Activated CD4-positive, alpha-beta T cell treated with anti-CD3 and anti-CD28 coated beads, Interleukin-2, amount 50 U/mL, for 4 hours (primary cell): ENCODE measurements at places on chromosomes 16 and 17.

- no peak for DNase-seq
These were observed 32.0 kb upstream of the IL34 start for GRCh38 chr16:70614208-70614951.

- DNase-seq, result no peak
These were observed 46.2 kb downstream of the CYB561 start for GRCh38 chr17:63399856-63400255.

- DNase-seq, result no peak
These were observed 11.1 kb downstream of the TLE7 start for GRCh38 chr16:71430744-71431143.

- DNase-seq, result no peak
These were observed 1131.0 kb upstream of the GOT2 start for GRCh38 chr16:59864981-59865666.

GRCh38 chr16:4051591-4051990 is 64.7 kb downstream of the ADCY9 start:
- DNase-seq, result no peak

GRCh38 chr16:82016263-82016662 is 5.0 kb upstream of the SDR42E1 start:
- DNase-seq, result no peak

DNA sequence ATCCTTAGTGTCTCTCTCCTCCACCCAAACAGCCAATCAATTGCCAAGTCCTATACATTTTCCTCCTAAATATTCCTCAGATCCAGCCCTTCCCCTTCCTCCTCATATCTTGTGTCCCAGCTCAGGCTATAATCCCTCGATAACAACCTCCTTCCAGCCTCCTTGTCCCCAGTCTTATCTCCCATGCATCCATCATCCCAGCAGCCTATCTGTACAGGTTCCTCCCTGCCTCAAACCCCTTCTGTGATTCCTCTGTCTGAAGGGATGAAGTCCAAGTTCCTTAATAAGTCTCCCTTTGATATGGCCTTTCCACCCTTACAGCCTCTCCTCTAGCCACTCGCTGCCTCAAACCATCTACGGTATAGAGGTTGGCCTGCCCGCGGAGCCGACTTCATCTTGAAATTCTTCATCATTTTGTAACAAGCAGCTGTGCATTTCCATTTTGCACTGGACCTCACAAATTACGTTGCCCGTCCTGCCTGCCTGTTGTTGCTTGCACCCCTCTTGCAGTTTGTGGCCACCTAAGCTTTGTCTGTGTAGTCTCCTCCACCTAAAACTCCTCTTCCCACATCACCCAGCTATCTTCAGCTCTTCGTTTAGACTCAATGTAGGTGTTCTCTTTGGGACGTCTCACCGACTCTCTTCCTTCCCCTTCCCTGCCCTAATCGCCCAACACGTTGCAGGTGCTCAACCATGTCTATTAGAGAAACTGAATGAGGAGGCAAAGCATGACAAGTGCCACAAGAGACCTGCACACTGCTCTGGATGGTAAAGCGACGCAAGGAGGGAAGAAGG is 786 bp upstream of the CDK5RAP3 start:
- no peak for DNase-seq

DNA sequence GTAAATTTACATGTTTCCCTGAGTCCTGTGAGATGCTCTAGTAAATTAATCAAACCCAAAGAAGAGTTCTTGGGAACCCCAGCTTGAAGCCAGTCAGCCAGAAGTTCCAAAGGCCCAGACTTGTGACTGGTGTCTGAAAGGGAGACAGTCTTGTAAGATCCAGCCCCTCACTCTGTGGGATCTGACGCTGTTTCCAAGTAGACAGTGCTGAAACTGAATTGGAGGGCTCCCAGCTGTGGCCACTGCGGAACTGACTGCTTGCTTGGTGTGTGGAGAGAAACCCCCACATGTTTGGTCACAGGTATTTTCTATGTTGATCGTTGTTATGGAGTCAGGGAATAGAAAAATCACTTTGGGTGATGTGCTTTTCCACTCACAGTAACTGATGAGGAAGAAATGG is 5.5 kb upstream of the CDRT4 start:
- DNase-seq, result no peak

DNA sequence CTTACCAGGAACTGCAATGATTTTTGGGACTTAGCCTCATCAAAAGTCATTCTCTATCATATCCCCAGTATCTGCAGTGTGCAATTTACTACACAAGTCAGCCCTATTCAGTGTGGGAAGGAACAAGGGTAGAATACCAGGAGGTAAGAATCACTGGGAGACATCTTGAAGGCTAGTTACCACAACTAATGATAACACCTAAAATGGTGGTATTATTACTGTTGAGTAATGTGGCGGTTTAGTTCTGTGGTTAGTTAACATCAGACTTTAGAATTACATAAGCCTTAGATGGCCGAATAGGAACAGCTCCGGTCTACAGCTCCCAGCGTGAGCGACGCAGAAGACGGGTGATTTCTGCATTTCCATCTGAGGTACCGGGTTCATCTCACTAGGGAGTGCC is 567.9 kb upstream of the CDH11 start:
- DNase-seq, result no peak

DNA sequence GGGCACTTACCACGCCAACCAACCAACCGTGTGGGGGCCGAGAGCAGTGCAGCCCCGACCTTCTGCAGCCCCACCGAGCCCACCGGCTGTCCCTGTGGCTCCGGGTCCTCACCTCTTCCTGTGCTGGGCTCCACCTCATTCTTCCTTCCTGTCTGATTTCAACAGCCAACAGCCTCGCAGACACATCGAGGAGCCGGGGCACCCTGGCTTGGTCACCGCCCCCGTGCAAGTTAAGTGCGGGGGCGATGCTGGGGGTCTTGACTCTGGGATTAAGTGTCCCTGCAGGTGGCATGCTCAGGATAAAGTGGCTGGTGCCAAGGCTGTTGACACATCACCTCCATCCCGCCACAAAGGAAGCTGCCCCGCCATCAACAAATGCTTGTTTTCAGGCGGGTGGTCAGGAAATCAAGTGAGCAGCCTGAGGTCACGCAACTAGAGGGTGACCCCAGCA is at the start of gene NLRC3:
TSS of gene NLRC3 (minus strand) at position 102 of the 451 bp plus-strand sequence. CDS start 12,367 bp downstream, outside the sequence.
- DNase-seq, result peak; percentile 26

DNA sequence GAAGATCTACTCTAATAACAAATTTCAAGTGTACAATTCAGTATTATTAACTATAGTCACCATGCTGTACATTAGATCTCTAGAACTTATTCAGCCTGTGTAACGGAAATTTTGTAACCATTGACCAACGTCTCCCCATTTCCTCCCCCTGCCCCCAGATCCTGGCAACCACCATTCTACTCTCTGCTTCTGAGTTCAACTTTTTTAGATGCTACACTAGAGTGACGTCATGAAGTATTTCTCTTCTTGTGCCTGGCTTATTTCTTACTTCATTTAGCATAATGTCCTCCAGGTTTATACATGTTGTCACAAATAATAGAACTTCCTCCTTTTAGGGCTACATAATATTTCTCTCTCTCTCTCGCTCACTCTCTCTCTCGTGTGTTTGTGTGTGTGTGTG is 157.5 kb downstream of the ANKFN1 start:
- DNase-seq, result no peak

- no peak for DNase-seq
These were observed 1.4 kb upstream of the SETD6 start for GRCh38 chr16:58513874-58514273.

- DNase-seq, result no peak
These were observed 348 bp downstream of the MPP2 start for GRCh38 chr17:43906951-43907424.

- DNase-seq, result no peak
These were observed 58.2 kb downstream of the CYLD start for GRCh38 chr16:50800074-50800473.

GRCh38 chr16:50696575-50697420 is 3.4 kb downstream of the NOD2 start:
- DNase-seq, result peak; percentile 35

- no peak for DNase-seq
These were observed 46.7 kb downstream of the WNT3 start for GRCh38 chr17:46771561-46772474.

DNA sequence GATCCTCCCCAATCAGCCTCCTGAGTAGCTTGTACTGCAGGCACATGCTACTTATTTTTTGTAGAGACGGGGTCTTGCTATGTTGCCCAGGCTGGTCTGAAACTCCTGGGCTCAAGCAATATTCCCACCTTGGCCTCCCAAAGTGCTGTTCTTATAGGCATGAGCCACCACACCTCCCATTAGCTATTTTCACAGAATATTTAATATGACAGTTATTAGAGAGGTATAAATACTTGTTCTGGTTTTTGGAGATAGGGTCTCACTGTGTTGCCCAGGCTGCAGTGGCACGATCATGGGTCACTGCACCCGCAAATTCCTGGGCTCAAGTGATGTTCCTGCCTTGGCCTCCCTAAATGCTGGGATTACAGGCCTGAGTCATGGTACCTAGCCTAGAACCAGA is 21.1 kb downstream of the ZNF213 start:
- no peak for DNase-seq

- DNase-seq, result no peak
These were observed 797.5 kb upstream of the EEF2KMT start for GRCh38 chr16:5895137-5895536.

DNA sequence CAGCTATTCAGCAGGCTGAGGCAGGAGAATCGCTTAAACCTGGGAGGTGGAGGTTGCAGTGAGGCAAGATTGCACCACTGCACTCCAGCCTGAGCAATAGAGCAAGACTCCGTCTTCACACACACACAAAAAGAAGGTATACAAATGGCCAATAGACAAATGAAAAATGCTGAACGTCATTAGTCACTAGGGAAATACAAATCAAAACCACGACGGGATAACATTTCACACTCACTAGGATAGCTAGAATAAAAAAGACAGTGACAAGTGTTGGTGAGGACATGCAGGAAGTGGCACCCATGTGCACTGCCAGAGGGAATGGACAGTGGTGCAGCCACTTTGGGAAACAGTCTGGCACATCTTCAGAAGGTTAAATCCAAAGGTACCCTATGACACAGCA is 172.9 kb downstream of the FTO start:
- DNase-seq, result no peak

GRCh38 chr16:29825145-29826044 is 5.1 kb downstream of the MVP start:
- peak; percentile 18 for DNase-seq

GRCh38 chr17:42980766-42981397 is 517 bp downstream of the RUNDC1 start:
- DNase-seq, result peak; percentile 48

- no peak for DNase-seq
These were observed 29.6 kb upstream of the PVALEF start for GRCh38 chr17:81135505-81136278.

GRCh38 chr16:31128711-31129567 is 6.6 kb downstream of the PRSS8 start:
- DNase-seq, result no peak

GRCh38 chr17:42843358-42843934 is 934 bp upstream of the AOC2 start:
- no peak for DNase-seq

- DNase-seq, result no peak
These were observed 94.0 kb upstream of the SALL1 start for GRCh38 chr16:51244887-51245657.

DNA sequence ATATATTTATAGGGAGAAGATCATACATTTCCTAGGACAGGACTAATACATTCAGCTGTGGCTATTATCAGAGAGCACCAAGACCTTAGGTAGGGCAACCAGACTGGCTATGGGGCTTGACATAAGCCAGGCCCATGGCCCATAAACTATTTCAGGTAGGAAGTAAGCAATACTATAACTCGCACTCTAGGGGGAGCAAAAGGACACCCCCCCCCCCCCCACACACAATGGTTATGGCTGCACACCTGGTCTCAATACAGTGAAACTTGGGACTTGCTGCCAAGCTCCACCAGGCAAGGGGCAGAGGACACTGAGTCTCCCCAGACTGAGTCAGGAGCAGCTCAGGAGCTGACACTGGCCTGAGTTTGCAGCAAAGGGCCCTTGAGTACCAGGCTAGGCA is 348.9 kb upstream of the ASIC2 start:
- DNase-seq, result no peak

GRCh38 chr17:80604670-80605010 is 60.0 kb downstream of the RPTOR start:
- DNase-seq, result no peak

DNA sequence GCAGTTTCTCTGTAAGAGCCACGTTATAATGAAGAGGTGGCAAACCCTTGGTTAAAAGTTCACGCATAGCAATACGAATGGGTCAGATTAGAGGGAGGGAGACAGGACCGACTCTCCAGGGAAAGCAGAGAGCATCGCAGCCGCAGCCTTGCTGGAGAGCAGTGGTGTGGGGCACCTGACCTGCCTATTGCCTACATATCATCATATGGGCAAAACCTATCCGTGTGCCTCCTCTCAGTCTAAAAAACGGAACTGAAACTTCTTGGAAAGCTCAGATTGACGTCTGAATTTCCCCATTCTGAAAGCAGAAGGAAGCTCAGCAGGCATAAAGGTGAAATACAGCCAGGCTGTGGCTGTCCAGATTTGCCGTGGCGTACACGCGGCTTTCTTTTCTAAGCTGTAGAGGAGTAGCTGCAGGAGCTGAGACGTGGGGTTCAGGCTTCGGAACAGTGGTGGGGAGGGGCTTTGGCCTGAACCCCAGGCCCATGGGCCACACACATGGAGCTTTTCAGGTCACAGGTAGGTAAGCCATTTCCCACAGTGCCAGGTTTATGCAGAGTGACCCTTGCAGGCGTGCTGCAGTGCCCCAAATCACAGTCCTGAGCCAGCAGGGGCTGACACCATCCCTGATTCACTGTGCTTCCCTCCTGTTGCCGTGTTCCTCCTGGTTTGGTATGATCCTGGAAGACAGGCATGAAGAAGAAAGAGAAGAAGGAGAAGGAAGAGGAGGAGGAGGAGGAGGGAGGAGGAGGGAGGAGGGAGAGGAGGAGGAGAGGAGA is 41.6 kb upstream of the TNRC6C start:
- DNase-seq, result no peak

DNA sequence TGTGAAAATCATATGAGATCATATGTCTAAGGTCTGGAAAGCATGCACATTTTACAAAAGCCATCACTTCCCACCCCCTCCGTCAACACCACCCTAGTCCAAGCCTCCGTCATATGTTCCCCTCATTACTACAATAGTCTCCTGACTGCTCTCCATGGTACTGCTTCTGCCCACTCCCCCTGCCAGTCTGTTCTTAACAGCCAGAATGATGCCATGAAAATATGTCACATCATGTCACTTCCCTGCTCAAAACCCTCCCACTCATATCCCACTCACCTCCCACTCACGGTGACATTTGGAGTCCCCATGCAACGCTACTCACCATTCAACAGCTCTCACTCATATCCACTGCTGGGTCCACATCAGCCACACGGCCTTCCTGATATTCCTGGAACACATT is 432.3 kb downstream of the XYLT1 start:
- DNase-seq, result no peak
